ENCODE measurements at places on chromosomes 13 and 19.

DNA sequence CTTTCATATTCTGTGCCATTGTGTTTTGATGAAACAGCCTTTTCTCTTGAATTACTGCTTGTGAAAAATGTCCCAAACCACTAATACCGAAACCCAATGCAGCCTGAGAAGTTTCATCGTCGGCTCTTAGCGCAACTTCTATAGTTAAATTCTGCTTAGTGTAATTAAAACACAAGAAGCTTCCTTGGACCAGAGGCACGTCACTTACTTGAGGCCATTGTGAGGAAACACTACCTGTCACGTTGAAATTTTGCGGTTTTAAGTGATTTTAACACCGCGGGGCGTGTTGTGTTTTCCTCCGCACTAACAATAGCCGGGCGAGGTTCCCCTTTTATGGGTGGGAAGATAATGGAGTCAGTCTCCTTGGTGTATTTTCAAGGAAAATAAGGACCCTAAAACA, 70.9 kb downstream of the GGACT start:
- peak; percentile 28 for DNase-seq

GRCh38 chr13:101829484-101829883, 377.0 kb downstream of the ITGBL1 start:
- no peak for DNase-seq

GRCh38 chr13:40186626-40187323, 479.7 kb downstream of the FOXO1 start:
- no peak for DNase-seq

- DNase-seq: no peak
Measured at GRCh38 chr19:46031781-46032596, 8.8 kb downstream of the IGFL4 start.

- no peak for DNase-seq
Measured at GRCh38 chr13:52845334-52845761, 3.1 kb downstream of the PCDH8 start.

DNA sequence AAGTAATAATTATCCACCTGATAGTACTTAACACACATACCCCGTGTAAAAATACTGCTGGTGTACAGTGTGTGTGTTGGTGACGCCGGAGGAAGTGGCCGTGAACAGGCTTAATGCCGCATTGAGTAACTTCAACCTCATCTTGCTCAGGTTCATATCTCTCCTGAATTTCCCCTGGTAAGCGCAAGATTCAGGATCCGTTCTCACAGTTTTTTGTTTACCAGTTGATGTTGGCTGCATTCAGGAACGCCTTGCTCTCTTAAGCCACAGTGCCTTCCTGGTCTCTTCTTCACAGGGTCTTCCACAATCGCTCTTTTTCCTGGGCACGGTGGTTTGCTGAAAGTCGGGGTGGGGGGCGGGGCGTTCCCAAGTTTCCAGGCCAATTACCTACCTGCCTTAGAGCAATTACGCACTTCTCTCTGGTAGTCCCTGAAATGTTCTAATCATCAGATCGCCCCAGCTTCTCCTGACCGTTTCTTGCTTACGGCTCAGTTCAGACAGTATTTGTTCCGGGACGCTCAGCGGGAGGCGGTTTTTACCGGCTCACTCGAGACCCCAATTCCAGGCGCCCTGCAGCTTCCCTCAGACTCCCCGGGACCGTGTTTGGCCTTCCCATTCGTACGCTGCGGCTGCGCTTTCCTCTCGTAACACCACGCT, 706 bp upstream of the DNAJC3 start:
- peak; percentile 39 for DNase-seq

- peak; percentile 78 for DNase-seq
Measured at GRCh38 chr19:53792721-53793433, 31.2 kb downstream of the NLRP12 start.

DNA sequence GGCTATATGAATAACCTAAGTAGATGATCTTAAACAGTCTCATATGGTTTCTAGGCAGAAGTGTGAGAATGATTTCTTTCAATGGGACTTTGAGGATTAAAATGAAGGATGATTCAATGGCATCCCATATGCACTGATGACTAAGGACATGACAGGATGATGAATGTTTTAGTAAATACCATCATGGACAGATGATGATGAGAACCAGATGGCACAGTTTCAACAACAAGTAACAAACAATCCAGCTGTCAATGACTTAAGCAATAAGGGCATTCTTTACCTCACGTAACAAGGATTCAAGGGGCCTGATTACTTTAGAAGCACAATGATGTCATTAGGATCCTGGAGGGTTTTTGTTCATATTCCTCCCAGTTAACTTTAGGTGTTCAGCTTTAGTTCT, 2678.4 kb downstream of the PCDH9 start:
- no peak for DNase-seq

DNA sequence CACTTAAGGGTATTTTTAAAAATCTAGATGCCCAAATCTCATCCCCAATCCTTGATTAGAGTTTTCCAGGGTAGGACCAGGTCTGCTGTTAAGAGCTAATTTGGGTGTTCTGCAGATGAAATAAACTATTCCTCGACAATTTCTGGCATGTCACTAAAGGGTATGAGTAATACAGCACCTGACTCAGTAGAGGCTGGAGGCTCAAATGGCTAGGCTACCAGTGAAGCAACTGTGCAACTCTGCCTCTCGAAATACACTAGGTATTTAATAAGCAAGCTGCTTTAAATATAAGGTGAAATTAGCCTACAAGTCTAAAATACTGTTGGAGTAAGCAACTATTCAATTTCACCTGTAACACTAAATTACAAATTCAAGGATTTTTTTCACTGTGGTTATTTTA, 1.5 kb downstream of the RNF6 start:
- no peak for DNase-seq

GRCh38 chr13:29905845-29906244, 55.4 kb upstream of the UBL3 start:
- DNase-seq: no peak

- no peak for DNase-seq
Measured at GRCh38 chr19:33481863-33482262, 39.7 kb downstream of the PEPD start.

DNA sequence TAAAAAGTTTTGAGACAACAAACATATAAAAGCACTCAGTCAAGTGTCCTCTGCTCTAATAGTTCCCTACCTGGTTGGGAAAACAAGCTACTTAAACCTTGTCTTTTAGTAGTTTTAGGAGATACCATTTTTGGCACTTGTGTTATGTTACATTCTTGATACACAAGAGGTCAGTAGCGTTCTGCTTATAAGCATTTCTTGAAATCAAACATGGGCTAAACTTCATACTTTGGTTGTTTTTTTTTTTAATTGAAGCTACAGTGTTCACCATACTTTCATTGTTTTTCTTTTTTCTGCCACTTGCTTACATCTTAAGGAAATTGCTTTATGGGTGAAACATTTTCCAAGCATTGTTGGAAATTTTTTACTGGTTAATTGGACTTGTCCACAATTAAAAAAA, 12.9 kb downstream of the NHLRC3 start:
- DNase-seq: peak; percentile 40

DNA sequence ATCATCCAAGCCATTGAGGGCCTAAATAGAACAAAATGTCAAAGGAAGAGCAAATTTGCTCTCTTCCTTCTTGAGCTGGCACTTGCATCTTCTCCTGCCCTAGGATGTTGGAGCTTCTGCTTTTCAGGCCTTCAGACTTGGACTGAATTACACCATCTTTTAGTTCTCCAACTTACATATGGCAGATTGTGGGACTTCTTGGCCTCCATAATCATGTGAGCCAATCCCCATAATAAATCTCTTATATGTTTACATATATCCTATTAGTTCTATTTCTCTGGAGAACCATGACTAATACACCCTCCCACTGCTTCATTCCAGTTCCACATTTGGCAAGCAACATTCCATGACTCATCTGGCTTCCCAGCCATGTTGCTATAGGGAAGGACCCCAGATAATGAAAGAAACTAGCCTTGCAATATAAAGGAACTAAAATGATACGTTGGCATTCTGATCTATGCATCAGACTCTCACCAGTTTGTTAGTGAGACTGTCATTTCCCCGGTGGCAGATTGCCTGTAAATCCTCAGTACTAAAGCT, 11.0 kb upstream of the ACOD1 start:
- no peak for DNase-seq

DNA sequence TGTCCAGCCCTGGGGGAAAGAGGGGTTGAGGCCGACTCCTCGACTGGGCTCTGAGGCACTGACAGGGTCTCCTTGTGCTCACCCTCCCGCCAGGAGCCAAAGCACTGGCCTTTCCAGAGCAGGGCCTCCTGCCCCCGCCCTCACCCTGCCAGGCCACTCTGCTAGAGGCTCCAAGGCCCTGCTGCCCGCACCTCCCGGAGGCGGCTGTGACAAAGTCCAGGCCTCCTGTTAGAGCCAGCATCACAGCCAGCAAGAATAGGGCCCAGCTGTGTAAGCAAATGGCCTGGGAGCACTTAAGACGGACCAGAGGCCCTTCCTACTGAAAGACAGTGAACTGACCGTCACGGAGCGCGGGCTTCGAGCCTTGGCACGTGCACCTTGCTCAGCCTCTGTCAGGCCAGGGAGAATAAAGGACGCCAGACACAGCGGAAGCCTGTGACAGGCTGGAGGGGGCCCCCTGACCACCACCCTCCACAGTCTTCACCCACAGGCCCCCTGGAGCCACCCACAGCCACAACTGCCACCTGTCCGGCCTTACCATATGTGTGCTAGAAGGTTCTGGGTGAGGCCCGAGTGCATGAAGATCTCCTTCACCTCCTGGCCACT, 50.9 kb downstream of the EPS15L1 start:
- DNase-seq: no peak

GRCh38 chr13:50126263-50126992, 111.2 kb downstream of the KCNRG start:
- DNase-seq: peak; percentile 59

DNA sequence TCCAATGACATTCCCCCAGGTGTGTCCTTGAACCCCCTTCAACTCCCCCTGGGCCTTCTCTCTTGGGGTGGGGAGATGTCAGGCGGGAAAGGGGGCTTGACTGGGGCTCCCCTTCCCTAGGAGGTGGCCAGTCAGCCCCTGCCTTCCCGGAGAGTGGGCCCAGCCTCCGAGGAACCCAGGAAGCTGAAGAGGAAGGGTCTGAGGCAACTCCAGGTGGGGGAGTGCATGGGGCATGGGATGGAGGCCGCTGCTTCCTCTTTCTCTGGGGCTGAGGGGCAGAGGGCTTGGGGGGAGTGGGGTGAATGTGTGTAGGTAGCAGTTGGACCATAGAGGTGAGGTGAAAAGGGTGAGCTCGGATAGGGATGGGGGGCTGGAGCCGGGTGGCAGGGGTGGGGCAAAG, 2.7 kb upstream of the INAFM1 start:
- no peak for DNase-seq

DNA sequence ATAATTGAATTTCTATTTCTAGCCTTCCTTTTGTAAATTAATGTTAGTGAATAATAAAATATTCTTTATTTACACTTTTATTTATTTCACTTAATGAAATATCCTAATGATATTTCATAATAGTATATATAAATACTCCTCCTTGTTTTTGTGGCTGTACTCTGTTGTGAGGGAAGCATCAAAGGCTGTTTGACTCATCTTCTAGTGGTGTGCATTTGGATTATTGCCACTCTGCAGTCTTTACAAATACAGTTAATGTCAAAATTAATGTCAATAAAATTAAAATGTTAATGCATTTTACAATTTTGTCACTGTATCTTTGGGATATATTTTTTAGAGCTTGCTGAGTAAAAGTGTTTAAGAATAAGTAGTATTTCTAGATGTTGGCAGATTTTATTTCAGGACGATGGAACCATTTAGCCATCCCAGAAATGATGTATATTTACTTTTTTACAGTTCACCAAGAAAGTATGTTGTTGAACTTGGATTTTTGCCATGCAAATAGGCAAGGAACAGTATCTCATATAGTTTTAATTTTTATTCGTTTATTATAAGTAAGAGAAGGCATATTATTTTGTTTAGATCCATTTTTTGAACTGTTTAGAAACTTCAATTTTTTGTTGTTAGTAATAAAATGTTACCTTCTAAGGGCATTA, 281.2 kb upstream of the SLITRK6 start:
- DNase-seq: no peak

DNA sequence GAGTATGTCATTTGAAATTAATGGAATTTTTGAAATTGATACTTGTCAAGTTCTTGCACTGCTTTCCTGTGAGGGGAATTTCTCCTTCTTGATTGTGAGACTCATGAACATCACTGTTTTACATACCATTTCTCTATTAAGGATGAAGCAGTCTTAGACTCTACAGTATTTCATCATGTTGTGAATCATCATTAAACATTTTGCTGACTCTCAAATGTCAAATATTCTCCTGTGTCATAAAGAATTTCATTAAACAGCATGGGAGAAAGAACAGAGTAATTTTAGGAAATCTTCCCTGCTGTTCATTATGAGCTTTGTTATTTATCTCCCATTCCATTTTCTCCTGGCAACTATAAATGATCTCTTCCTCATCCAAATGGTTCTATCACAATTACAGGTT, 729.0 kb downstream of the PCDH9 start:
- no peak for DNase-seq

- no peak for DNase-seq
Measured at GRCh38 chr19:4260613-4261191, 13.8 kb downstream of the YJU2 start.

DNA sequence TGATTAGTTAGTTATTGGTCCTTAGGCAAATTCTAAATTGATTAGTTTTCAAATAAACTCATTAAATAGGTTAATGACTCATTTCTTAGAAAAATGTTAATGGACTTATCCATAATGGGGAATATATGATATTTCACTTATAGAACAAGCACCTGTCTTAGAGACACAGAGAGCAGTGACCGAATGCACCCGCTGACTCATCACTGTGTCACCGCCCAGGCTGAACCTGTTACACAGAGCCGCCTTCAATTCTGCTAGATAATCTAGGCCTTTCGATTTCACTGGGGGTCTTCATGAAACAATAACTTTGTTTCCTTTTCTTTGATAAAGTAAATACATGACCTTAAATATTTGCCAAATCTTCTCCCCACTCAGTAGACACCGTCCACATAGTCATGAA, 13.1 kb downstream of the IRS2 start:
- no peak for DNase-seq

DNA sequence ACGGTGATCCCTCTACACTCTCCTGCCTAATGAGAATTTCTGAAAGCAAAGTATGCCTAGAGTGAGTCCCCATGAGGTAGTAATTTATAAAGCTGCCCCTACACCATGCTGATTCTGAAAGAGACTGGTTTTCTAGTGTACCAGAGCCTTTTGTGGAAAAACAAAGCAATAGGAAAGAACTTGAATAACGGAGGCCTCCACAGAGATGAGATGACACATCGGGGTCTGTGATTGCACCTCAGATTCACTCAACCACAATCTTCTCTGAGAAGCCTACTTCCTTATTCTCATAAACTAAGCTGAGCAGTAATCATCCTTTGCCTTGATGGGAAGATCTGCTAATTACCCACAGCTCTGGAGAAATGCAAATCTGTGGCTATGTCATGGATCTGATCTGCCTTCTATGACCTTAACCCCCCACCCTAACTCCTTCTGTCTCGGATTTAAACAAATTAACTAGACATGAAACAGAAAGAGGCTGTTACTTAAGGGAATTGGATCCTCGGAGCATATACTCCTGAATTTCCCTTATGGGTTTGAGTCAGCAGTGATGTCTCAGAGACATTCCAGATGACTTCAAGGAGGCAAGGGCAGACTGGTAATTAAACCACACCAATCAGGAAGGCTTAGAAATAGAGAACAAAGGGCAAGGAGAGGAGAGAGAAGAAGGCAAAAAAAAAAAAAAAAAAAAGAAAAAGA, 128.0 kb downstream of the DCT start:
- no peak for DNase-seq

Data from CD4-positive, alpha-beta T cell treated with Interleukin-17A for 1 hour (primary cell).